GM12865 (cell line): ENCODE measurements at places on chromosomes 3 and 15.

- no peak for DNase-seq
These were observed 36.8 kb downstream of the RBMS3 start for GRCh38 chr3:29317659-29318173.

DNA sequence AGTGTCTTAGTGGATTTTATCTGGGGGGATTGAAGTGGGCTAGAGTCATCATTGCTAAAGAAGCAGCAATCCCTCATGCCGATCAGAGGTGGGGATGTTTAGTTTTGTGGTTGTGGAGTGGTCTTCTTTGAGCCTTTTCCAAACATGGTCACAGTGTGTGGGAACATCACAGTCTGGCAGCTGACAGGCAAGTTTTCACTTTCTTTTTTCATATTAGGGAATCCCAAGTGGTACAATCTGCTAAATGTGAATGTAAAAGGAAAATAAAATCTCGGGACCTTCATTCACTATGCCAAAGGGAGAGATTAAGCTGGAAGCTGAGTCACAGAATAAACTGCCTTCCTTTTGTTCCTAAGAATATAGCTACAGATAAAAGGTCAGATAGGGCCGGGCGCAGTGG, 10.4 kb upstream of the CX3CR1 start:
- peak; percentile 30 for DNase-seq

DNA sequence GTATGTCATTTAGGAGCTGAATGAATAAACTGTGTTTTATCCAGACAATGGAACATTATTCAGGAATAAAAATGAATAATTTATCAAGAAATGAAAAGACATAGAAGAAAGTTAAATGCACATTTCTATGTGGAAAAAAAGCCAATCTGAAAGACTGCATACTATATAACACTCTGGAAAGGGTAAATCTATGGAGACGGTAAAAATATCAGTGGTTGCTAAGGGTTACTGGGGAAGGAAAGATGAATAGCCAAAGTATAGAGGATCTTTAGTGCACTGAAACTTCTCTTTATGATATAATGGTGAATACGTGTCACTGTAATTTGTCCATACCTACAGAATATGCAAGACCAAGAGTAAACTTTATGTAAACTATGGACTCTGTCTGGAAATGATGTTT, 46.0 kb upstream of the PEX5L start:
- no peak for DNase-seq

GRCh38 chr3:72872183-72872582, 15.7 kb upstream of the GXYLT2 start:
- peak; percentile 32 for DNase-seq

- DNase-seq: no peak
These were observed 36.2 kb upstream of the ARID3B start for GRCh38 chr15:74504836-74505235.

DNA sequence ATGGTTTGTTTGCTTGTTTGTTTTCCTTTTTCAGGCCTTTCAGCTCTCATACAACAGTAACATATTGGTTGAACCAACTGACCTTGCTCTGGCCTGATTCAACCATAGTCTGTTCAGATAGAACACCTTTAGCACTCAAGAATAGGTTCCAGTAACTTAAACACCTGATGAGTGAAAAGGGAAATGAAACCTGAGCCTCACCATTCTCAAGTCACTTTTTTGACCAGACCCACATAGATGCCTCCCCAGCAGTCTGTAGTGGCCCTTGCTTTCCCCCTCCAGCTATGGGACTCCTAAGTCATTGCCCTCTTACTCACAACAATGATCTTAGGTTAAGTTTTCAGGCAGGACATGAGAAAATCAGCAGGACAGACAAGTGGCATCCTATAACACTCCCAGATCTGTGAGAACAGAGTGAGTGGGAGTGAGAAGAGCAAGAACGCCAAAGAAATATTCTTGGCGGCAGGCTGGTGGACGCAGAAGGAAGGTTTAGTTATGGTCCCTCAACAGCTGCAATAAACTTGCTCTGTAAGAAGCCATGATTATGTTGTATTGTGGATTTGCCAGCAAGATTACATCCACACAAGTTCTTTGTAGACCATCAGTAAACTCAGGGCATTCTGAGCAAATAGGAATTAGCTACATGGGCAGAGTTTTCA, 367.5 kb downstream of the MECOM start:
- peak; percentile 19 for DNase-seq

DNA sequence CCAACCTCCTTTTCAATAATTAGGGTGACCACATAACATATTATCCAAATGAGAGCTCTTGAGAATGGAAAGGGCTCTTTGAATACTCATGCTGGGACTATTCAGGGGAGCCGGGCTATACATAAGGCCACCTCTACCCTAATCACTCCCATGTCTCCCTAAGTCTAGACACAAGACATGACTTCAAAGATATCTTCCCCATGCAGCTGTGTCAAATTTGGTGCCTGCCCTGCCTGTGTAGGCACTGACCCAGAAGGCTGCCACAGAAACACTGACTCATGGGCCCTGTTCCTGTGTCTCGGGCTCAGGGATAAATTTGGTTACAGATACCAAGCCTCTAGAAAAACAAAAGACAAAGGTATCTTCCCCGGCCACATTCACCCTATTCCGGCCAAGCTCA, 70.3 kb downstream of the MYLK start:
- DNase-seq: no peak

GRCh38 chr15:77944002-77944867, 133.3 kb downstream of the TBC1D2B start:
- peak; percentile 80 for DNase-seq

DNA sequence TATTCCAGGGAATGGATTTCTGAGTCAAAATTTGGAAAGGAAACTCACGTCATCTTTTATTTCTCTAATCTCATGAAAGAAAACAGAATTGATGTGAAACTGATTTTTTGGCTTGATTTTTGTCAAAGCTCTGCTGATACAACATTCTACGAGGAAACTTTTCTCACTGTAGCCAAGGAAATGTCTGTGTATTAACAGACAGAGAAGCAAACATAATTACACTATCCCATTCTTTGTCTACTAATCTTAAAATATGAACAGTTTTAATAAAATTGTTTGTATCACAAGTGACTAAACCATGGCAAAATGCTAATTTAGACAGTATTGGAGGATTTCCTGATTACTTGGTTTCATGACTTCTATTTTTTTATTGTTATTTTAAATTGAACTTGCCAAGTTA, 1437.0 kb downstream of the OTOL1 start:
- DNase-seq: no peak

GRCh38 chr3:8903191-8903590, 60.1 kb downstream of the RAD18 start:
- no peak for DNase-seq

- no peak for DNase-seq
These were observed 123.9 kb downstream of the OXNAD1 start for GRCh38 chr3:16388850-16389441.

GRCh38 chr3:31232055-31233025, 300.4 kb upstream of the STT3B start:
- peak; percentile 43 for DNase-seq

DNA sequence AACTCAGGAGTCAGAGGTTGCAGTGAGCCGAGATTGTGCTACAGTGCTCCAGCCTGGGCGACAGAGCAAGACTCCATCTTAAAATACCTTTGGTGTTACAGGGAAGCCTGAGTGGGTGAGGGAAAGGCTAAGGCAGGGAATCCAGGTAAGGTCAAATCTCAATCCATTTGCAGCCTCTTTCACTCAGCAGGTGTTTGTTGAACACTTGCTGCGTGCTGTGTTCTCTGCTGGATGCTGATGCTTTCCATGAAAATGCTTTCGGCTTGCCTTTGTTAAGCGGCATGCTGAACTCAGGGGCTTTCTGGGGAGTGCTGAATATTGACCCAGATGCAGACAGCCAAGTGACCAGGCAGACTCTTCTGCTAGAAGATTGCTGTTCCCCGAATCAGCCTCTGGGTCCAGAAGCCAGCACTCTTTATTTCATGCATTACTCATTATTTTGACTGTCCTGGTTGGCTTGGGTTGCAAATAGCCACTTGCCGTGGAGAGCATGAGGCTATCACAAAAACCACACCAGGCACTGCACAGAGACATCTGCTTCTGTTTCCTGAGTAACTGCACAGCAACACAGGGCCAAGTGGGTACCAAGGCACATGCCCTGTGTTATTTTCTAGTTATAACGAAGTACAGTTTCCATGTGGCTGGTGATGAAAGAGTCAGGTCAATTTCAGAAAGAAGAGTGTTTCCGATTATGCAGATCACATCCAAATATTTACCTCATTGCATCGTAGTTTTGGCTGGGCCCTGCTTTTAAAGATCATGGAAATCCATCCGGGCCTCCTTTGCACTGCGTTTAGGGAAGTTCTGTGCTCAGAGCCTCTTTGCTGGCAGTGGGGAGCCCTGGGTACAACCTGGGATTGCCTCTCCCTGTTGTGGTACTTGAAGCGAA, 88.6 kb downstream of the THSD4 start:
- no peak for DNase-seq

DNA sequence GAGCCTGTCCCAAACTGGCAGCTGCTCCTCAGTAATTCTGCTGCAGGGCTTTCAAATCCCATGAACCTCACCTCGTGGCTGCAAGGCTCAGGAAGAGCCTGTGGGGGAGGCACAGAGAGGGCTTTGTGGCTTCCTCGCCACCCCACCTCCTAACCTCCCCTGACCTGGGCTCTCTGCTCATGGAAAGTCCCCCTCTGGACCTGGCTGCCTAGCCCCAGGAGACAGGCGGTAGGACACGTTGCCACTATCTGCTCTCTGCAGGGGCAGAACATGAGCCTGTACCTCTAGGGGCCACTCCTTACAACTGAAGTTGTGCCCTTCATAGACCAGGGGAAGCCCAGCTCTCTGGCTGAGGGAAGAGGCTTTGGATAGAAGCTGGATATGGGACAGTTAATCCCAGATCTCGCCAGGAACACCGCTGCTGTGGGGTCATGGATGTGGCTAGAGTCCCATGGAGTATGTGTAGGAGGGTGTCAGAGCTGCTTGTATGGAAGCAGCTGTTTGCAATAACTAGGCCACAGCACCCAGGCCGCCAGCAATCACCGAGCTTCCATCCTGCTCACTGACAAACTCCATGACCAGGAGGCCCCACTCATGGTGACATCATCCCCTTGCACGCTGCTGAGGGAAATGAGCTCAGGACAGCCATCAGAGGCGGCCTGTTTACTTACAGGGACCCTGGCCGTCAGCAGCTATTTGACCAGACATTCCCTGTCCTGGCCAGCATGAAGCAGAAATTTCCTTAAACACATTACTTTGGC, 34.0 kb upstream of the CILP start:
- no peak for DNase-seq

GRCh38 chr3:4351164-4351855, 48.1 kb downstream of the SETMAR start:
- no peak for DNase-seq

DNA sequence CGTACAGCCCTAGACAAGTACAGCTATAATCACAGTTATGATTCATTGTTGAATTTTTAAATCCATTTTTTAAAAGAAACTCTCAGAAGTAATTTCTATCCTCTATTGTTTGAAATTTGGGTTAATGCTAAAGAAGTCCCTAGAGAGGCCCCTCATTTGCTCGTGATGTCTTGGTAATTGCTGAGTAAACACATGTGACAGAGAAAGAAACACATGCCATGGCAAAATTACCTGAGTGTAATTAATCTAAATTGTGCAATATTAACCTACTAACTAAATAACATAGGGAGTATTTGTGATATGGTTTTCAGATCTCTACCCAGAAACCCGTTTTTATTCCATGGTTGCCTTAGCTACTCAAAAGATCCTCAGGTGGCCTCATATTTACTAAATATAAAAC, 10.8 kb downstream of the NEK10 start:
- DNase-seq: no peak

DNA sequence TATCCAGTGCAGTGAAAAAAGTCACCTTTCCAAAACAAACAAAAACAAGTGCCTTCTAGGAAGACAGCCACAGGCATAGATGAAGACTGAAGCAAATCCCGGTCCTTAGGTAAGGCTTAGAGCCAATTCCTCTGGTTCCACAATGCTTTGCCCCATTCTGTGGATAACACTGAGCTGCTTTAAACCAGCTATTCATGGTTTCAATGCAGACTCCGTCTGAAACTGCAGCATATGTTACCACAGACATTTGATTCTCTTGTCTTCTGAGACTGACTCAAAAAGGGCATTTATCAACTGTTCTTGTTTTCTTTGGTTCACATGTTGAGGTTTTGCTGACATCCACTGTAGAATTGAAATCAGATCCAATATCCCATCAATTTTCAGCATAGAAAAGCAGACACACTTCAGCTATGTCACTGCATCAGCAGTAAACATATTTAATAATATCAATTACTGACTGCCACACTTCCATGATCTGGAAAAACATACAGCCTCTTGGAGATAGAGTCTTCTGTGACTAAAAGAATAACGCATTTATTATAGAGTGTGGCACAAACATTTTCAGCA, 659.3 kb downstream of the ROBO2 start:
- no peak for DNase-seq
